ENCODE measurements at places on chromosomes 3 and 15. TPM values are rescaled to one million over a fixed set of nuclear protein-coding genes. Genes with fewer than 3 reads are reported as not detected.

GRCh38 chr3:48716508-48716981, 476 bp downstream of the IP6K2 start:
- DNase-seq = no peak

DNA sequence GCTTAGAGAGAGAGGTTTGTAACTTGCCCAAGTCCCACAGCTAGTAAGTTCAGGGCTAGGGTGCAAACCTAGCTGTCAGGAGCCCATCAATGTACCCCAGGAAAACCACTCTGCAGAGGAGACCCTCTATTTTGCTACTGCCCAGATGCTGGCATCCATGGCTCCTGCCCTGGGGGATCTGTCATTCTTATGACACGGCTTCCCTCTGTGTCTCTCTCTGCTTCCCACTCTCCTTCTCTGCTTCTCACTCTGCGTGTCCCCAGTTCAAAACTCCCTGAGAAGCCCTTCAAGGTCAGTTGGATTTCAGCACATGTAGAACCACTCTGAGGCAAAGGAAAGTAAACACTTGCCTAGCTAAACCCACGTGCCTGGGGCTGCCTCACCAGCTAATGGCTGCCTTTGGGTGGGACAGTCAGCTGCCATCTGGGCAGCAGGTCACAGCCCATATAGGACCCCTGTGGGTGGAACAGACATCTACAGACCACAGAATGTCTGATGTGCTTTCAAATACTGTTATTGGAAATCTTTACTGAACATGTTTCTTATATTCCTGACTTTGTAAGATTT, 29.4 kb upstream of the SLCO2A1 start:
- no peak for DNase-seq

SLC22A14 gene
- 0.43 TPM for polyA plus RNA-seq

DNA sequence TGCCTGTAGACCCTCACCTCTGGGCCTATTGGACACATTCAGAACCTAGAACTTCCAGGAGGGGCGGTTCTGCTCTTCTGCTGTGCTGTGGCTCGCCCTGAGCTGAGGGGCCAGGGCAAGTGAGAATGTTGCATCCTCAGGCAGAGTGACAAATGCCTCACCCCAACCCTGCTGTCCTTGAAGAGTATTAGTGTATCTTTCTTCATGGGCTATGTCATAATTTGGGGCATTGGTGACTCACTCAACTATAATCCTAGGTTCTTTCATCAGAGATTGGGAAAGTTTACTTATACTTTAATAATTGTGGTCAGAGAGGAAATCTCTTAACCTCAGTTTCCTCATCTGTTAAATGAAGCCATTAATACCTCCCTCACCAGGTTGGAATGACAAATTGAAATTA, 143.8 kb downstream of the SV2B start:
- DNase-seq = no peak
